Parietal lobe (tissue), 2 donors: ENCODE measurements at places on chromosomes 6 and 20. TPM values are rescaled to one million over a fixed set of nuclear protein-coding genes. Genes with fewer than 3 reads are reported as not detected.

PABPC1L gene
- 13.8 TPM for total RNA-seq

CALHM4 gene
- total RNA-seq = not detected

EDN1 gene
- 3.8 TPM for total RNA-seq

RBM12 gene
- total RNA-seq = 108 TPM

LPA gene
- total RNA-seq = 2.5 TPM

KCNQ5 gene
- total RNA-seq = 26.9 TPM

PAK5 gene
- 67.0 TPM for total RNA-seq

KCNK17 gene
- total RNA-seq = not detected

ZC3H12D gene
- 0.31 TPM for total RNA-seq

SLC22A16 gene
- not detected for total RNA-seq

LY6G6D gene
- not detected for total RNA-seq

C6orf118 gene
- 23.5 TPM for total RNA-seq

PCSK2 gene
- total RNA-seq = 40.7 TPM

SCGN gene
- 17.2 TPM for total RNA-seq

PHACTR1 gene
- 90.5 TPM for total RNA-seq

RPL7L1 gene
- 137 TPM for total RNA-seq

ATF6B gene
- total RNA-seq = 31.6 TPM

VSX1 gene
- not detected for total RNA-seq

HLA-DRB5 gene
- not detected for total RNA-seq

ARHGAP40 gene
- not detected for total RNA-seq

PTK6 gene
- not detected for total RNA-seq

GRM4 gene
- total RNA-seq = 5.3 TPM

BMP2 gene
- 2.5 TPM for total RNA-seq

SLC52A3 gene
- not detected for total RNA-seq

STMND1 gene
- total RNA-seq = not detected

COL9A3 gene
- total RNA-seq = 27.9 TPM

PROKR2 gene
- total RNA-seq = 44.8 TPM
